ENCODE measurements at places on chromosomes 5 and 9. TPM values are rescaled to one million over a fixed set of nuclear protein-coding genes. Genes with fewer than 3 reads are reported as not detected.
A peak's percentile ranks its signal among the peaks of the same experiment; 100 is the strongest.

- no peak for DNase-seq
These were observed 4.3 kb downstream of the RAI14 start for GRCh38 chr5:34660444-34660843.

DNA sequence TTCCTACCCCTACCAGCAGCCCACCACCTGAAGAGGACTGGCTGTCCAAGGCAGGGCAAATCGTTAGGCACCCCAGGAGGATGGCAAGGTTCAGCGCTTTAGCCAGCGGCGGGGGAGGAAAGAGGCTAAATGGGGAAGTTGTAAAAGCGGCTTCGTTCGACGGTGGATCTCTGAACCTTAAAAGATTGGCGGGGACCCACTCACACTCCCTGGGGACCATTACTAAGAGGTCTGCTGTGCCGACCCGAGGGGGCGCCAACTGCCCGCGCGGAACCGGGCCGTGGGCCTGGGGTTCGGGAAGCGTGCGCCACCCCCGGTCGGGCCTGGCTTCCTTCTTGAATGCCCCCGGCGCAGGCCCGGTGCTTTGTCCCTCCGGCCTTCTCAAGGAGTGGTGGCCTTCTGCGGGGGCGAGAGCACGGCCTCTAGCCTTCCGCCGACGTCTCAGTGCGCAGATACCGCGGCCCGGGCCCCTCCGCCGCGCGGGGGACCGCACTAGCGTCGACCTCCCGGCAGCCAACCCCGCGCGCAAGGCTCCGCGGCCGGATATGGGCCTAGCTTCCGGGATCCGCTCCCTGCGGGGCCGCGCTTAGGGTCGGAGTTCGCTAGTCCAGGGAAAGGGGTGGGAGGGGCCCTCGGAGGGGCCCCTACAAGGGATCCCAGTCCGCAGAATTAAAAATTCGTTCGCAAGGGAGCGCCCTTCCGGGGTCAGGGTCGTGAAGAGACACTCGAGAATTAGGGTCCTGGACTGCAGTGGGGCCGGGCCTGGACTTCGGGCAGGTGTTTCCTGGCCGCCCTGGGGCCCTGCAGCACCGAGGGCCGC is 10.5 kb downstream of the NR2F1-AS1 start:
- no peak for DNase-seq

GRCh38 chr5:135308752-135309151 is 90.3 kb downstream of the MACROH2A1 start:
- no peak for DNase-seq

- no peak for DNase-seq
These were observed 14.5 kb upstream of the COL27A1 start for GRCh38 chr9:114140850-114141249.

- peak; percentile 44 for DNase-seq
These were observed 55.5 kb upstream of the ZNF354A start for GRCh38 chr5:178785999-178786398.

GRCh38 chr5:66080664-66081063 is 63.4 kb upstream of the SREK1 start:
- no peak for DNase-seq

DNA sequence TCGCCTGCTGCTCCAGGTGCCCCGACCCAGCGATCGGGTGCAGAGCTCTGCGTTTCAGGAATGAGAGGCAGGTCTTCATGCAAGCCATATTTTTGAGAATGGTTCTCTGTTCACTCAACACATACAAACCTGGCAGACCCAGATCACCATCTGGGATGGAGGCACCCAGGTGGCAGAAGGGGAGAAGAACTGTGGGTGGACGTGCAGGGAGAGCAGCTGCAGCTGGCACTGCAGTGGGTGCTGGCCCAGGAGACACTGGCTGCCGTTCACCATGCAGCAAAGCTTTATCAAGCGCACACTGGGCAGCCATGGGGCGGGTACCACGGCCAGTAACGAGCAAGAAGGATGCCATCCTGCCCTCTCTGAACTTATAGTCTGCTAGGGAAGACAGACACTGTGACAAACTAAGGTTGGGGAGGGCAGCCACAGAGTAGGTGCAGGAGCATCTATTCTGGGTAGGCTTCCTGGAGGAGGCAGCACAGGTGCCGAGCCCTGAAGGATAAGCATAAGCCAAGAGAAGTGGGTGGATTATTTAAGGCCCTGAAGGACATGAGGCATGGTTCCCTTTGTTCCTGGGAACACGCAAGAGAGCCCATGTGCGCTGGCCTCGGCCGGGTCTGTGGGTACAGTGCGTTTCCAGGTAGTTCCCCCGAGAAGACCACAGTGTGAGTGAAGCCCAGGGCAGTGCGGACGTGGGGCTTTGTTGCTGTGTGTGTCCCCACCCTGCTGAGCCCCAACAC is 46.2 kb upstream of the FCN2 start:
- no peak for DNase-seq

DNA sequence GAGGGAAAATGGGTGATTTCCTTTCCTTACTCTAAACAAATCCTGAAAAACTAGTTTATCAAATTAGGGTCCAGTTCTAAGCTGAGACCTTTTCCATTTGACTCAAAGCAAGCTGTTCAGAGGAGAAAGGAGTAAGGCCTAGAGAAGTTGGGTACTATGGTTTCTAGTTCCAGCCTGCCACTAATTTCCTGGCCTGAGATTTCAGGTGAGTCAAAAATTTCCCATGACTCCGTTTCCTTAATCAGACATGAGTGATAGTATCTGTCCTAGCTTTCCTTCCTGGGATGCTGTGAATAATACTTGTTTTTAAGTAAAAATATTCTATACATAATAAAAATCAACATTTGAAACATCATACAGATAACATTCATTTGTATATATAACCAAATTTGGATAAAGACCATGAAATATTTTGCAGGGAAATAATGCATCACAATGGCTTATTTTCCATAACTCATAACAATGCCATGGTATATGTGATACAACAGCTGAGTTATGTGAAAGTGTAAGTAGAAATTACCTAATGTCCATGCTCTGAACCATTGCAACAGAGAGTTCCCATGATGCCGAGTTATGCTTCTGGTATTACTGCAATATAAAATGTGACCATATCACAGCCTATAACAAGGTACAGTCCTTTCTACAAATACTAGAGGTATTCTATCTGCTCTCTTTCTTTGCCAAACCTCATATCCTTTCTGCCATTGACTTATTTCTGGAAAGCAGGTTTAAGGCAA is 142.7 kb downstream of the MLLT3 start:
- DNase-seq, result no peak

DNA sequence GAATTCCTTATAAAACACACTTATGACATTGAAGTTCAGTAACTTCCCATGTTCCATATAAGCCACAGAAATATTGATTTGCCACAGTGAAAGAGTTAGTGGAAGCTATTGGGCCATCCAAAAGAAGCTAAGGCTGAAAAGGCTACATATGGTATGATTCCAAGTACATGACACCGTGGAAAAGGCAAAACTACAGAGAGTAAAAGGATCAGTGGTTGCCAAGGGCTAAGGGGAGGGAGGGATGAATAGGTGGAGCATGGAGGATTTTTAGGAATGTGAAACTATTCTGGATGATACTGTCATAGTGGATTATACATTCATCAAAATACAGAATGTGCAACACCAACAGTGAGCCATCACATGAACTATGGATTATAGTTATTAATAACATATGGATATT is 109.7 kb downstream of the F2RL2 start:
- DNase-seq, result no peak

GRCh38 chr5:34749431-34749873 is 89.5 kb upstream of the TTC23L start:
- no peak for DNase-seq

- no peak for DNase-seq
These were observed 39.5 kb downstream of the LARP1 start for GRCh38 chr5:154794525-154795234.

DNA sequence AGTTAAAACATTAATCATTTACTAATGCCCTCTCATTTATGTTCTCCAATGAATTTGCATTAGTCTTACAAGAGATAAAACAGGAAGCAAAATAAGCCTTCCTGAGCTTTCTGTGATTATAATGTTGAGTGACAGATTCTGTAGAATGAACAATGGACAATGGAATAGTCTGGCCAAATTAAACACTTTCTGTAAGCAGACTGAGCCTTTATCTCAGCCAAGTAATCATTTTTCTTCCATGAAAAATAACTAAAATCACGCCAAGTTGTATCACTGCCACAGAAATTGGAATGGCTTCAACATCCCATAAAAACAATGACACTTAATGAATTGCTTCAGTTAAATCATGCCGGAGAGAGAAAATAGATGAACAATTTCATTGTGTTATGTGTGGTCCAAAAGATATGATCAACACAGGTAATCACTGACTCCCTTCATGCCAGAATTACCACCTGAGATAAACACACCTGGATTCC is 63.0 kb downstream of the TSSK1B start:
- DNase-seq, result no peak

- DNase-seq, result no peak
These were observed 50.9 kb downstream of the PLPP1 start for GRCh38 chr5:55483885-55484284.

GRCh38 chr5:157912621-157913325 is 53.8 kb upstream of the CLINT1 start:
- no peak for DNase-seq

DNA sequence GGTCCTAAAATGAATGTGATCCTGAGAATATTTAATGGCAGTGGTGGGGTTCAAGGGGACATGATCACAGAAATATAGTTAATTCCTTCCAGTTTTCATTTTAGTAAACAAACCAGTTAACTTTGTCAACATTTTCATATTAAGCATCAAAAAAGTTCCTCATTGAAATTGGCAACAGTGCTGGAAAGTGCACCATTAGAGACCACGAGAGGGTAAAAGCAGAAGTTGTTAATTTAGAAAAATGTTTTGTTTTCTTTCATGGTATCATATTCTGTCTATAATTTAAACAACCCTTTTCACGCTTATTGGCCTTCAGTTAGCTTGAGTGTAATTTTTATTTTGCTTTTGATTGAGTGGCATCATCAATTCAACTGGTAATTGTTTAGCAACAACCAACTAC is 11.9 kb downstream of the GIN1 start:
- DNase-seq, result no peak

DNA sequence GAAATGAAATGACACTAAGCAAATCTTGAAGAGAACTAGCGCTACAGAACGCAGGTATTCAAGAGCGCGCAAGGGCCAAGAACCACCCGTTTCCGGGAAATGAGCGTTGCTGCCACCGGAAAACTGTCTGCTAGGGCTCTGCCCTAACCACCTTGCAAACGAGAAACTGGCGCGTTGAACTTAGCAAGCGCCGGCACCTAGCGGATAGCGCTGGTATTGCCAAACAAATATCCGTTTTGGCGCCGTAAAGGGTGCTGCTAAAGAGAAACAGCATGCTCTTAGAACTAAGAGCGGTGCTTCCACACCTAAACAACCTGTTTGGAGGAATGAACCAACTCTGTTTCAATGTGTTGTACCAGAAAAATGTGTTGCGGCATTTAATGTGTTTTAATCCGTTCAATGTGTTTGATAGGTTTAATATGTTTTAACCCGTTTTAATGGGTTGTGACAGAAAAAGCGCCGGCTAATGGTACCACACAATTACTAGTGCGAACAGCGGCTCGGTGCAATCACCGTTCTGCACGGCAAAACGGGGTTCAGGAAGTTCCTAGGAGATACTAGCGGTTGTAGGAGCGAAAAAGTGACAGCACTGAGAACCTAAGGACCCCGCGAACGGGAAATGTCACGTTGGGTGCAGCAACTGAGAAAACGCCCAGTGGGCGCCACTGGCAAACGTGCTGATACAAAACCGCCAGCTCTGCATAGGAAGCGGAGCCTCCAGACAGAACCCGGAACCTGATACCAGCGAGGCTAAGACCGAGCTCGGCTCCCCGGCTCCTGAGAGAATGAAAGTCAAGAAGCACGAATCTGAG is at the start of gene ANXA2R:
ANXA2R (minus strand) TSS at position 33 of the 812 bp plus-strand sequence. CDS start 273 bp downstream, outside the sequence.
- peak; percentile 94 for DNase-seq

- no peak for DNase-seq
These were observed 334.4 kb downstream of the KCTD16 start for GRCh38 chr5:144504929-144505577.

DNA sequence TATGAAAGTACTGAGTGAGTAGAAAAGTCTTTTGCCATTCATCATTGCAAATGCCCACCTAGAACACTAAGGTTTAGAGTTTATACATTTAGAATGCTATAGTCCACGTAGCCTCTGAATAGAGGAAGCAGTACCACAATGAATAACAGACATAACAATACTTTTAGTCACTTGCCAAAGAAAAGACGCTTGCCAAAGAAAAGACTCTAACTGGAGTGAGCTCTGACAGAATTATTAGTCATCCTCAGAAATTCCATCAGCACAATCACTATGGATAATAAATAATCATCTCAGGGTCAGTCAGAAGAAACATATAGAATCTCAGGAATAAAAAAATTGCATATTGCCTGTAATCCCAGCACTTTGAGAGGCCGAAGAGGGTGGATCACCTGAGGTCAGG is 168.5 kb upstream of the TARS1 start:
- no peak for DNase-seq

- no peak for DNase-seq
These were observed 12.6 kb downstream of the DIRAS2 start for GRCh38 chr9:90629991-90630390.

GRCh38 chr9:93826209-93826608 is 128.9 kb downstream of the BARX1 start:
- no peak for DNase-seq

GRCh38 chr9:114720086-114720676 is 38.2 kb upstream of the TEX48 start:
- DNase-seq, result no peak

- no peak for DNase-seq
These were observed 451.4 kb downstream of the CTNND2 start for GRCh38 chr5:11452852-11453251.

GRCh38 chr5:96687812-96688453 is 25.8 kb downstream of the CAST start:
- DNase-seq, result no peak

GRCh38 chr5:149638136-149638535 is 56.8 kb downstream of the ARHGEF37 start:
- peak; percentile 60 for DNase-seq

GRCh38 chr5:64147849-64148441 is 17.7 kb upstream of the RNF180 start:
- no peak for DNase-seq

DNA sequence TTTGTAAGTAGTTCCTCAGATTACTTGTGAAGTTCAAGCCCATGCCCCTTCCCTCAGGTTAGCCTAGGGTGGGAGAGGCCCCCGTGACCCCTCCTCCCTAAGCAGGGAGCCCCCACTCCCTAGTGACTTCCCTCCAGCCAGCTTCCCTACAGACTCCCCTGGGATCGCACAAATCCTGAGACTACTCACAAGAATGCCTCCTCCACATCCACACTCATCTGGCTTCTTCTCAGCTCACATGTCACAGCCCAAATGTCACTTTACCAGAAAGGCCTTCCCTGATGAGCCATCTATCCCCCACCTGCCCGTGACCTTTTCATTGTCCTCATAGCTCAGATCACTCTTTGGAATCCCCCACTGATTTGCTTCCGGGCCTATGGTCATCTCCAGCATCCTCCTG is 96.7 kb upstream of the ARAP3 start:
- DNase-seq, result no peak

GRCh38 chr5:131214609-131215227 is 44.0 kb downstream of the LYRM7 start:
- DNase-seq, result no peak

GRCh38 chr5:146103594-146103993 is 1.8 kb downstream of the PLAC8L1 start:
- DNase-seq, result no peak

GMCL2 gene
- total RNA-seq, result not detected

FAM120AOS gene
- 39.1 TPM for total RNA-seq

SLC35A4 gene
- 81.8 TPM for total RNA-seq

DMRTA1 gene
- 0.38 TPM for total RNA-seq

SHISAL2B gene
- not detected for total RNA-seq

PCDHGB2 gene
- 16.2 TPM for total RNA-seq

GARIN3 gene
- not detected for total RNA-seq

ZNF169 gene
- 2.8 TPM for total RNA-seq

LCN6 gene
- 4.5 TPM for total RNA-seq

FOXD4L5 gene
- 0.11 TPM for total RNA-seq

SLC34A3 gene
- not detected for total RNA-seq

OTP gene
- not detected for total RNA-seq

SSBP2 gene
- 102 TPM for total RNA-seq
